ENCODE measurements at places on chromosomes 11 and 22. TPM values are rescaled to one million over a fixed set of nuclear protein-coding genes. Genes with fewer than 3 reads are reported as not detected.
A peak's percentile ranks its signal among the peaks of the same experiment; 100 is the strongest.

- H3K36me3 ChIP-seq = no peaks in the 10 kb centered on the region
- DNase-seq = no peak
- H3K27ac ChIP-seq = no peak overlapping the region
- no peaks in the 10 kb centered on the region for H3K4me1 ChIP-seq
- 0 out of 2 replicates have a peak, but pooled peaks cover 4% of the 10 kb centered on the region for H3K27me3 ChIP-seq
Observed at GRCh38 chr11:45224766-45225165, 61.4 kb downstream of the SYT13 start.

GRCh38 chr11:64339754-64340408 is at the start of gene CCDC88B:
Gene CCDC88B (plus strand): TSS chr11:64340204. CDS start chr11:64340267, 63 bp downstream.
- peaks cover 9% of the 10 kb centered on the region for H3K4me1 ChIP-seq
- H3K4me3 ChIP-seq = no peak within 1 kb of the TSS
- H3K27ac ChIP-seq = no peak within 1 kb of the TSS
- H3K36me3 ChIP-seq = no peaks in the 10 kb centered on the region
- DNase-seq = no peak

DNA sequence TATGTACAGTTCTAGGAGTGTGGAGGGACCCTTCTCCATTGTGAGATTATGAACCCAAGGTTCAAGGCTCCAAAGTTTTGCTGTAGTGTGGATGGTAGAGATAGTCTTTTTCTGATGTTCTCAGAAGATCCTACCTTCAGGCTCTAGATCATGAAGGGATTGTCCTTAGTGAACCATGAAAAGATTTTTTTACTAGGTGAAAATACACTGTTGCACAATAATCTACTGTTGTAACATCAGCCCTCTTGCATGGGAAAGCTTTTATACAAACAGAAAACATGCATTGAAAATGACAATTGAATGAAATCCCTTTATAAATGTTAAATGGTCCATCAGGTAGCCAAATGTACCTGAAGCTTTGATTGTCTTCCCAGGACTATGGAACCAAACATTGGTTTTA is 177.8 kb downstream of the FAM76B start:
- H3K36me3 ChIP-seq = no peaks in the 10 kb centered on the region
- no peak overlapping the region for H3K4me3 ChIP-seq
- no peak overlapping the region for H3K27ac ChIP-seq
- H3K4me1 ChIP-seq = no peaks in the 10 kb centered on the region
- DNase-seq = no peak

DNA sequence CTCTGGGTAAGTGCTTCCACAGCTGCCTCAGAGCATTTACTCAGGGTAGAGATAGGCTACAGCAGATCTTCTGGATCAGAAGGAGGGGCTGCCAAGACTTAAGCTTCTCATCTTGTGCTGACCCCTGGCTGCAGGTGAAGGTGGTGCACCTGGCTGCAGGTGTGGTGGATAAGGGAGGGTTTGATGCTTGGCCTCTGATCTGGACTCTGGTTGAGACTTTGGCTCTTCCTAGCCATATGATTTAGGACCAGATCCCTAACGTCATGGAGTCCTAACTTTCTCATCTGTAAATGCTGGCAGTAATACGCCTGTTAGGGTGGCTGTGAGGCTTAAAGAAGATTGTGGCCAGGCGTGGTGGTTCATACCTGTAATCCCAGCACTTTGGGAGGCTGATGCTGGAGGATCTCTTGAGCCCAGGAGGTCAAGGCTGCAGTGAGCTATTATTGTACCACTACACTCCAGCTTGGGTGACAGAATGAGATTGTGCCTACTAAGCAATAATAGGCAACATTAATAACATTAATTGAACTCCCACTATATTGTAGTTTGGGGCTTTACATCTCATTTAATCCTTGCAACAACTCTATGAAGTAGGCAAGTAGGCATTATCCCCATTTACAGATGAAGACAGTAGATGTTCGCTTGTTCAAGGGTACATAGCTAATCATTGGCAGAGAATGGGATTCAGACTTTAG is 10.7 kb downstream of the DTX4 start:
- H3K4me1 ChIP-seq = peaks cover 17% of the 10 kb centered on the region
- H3K4me3 ChIP-seq = no peak overlapping the region
- DNase-seq = no peak
- no peak overlapping the region for H3K27ac ChIP-seq
- peaks cover 54% of the 10 kb centered on the region for H3K36me3 ChIP-seq

The PATE4 gene
- not detected for total RNA-seq

DNA sequence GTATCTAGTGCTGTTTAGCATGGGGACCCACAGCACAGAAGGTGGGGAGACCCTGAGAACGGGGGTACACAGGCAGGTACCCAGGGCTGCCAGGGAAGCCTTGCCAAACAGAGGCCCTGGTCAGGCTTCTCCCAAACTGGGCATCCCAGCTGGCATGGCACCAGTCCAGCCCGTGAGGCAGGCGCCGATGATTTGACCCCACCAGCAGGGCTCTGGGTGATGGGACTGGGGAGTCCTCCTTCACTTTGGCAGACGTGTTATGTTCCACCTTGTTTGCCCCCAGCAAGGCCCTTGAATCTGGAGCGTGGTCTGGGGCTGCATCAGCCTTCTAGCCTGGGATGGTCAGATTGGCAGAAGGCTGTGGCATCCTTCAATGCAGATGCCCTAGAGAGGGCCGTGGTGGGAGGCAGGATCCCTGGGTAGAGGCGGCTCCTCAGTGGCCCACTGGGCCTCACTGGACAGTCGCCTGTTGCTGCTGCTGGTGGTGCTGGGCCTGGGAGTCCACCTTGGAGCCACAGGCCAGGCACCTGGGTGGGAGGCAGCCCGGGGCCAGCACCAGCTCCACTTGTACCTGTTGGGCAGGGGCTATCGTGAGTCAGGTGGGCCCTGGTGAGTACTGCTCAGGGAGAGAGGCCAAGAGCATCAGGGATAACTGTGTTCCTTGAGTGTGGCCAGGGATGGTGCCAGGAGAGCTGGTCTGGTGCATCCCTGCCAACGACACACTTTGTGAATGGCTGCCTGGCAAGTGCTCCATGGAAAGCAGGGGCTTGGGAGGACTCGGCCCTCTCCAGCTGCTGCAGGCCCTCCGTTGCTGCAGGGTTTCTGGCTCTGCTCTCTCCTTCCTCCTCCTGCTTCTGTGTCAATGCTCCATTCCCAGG is 3.3 kb downstream of the ADORA2A start:
- no peak overlapping the region for H3K27ac ChIP-seq
- H3K36me3 ChIP-seq = no peaks in the 10 kb centered on the region
- H3K27me3 ChIP-seq = no peaks in the 10 kb centered on the region
- no peak for DNase-seq

DNA sequence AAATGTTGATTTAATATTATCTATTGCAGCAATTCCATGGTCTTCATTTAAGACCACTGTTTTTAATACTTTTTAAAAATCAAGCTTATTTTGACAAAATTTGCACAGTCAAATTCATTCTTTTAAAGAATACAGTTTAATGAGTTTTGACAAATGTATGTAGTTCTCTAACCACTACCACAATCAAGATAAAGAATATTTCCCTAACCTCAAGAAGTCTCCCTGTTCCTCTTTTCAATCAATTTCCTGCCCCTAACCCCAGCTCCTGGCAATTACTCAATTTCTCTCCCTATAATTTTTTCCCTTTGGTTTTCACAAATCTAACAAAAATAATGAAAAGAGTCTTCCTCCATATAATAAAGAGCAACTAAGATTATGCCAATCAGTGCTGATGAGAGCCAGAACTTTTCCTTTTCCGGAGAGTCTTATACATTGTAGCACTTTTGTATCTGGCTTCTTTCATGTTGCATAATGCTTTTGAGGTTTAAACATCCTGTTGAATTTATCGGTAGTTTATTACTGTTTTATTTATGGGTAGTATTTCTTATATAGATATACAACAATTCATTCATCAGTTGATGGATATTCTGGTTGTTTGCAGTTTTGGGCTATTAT is 231.7 kb downstream of the AASDHPPT start:
- H3K4me1 ChIP-seq = no peaks in the 10 kb centered on the region
- no peak overlapping the region for H3K4me3 ChIP-seq
- no peaks in the 10 kb centered on the region for H3K27me3 ChIP-seq
- H3K36me3 ChIP-seq = no peaks in the 10 kb centered on the region
- no peak overlapping the region for H3K27ac ChIP-seq

- no peak overlapping the region for H3K27ac ChIP-seq
- peaks cover 13% of the 10 kb centered on the region for H3K4me1 ChIP-seq
- DNase-seq = no peak
- H3K4me3 ChIP-seq = no peak overlapping the region
Observed at GRCh38 chr11:121657146-121657545, 204.4 kb upstream of the SORL1-AS1 start.

The CYP2D6 gene
- total RNA-seq = not detected

GRCh38 chr11:35135222-35135621 is 3.7 kb upstream of the CD44 start:
- H3K4me3 ChIP-seq = no peak overlapping the region
- no peaks in the 10 kb centered on the region for H3K27me3 ChIP-seq
- DNase-seq = no peak
- peaks cover 13% of the 10 kb centered on the region for H3K36me3 ChIP-seq
- peaks cover 11% of the 10 kb centered on the region for H3K4me1 ChIP-seq
- H3K27ac ChIP-seq = no peak overlapping the region

GRCh38 chr11:71221201-71221600 is 31.2 kb downstream of the SHANK2 start:
- no peaks in the 10 kb centered on the region for H3K4me1 ChIP-seq
- DNase-seq = no peak
- no peaks in the 10 kb centered on the region for H3K36me3 ChIP-seq
- no peak overlapping the region for H3K27ac ChIP-seq

DNA sequence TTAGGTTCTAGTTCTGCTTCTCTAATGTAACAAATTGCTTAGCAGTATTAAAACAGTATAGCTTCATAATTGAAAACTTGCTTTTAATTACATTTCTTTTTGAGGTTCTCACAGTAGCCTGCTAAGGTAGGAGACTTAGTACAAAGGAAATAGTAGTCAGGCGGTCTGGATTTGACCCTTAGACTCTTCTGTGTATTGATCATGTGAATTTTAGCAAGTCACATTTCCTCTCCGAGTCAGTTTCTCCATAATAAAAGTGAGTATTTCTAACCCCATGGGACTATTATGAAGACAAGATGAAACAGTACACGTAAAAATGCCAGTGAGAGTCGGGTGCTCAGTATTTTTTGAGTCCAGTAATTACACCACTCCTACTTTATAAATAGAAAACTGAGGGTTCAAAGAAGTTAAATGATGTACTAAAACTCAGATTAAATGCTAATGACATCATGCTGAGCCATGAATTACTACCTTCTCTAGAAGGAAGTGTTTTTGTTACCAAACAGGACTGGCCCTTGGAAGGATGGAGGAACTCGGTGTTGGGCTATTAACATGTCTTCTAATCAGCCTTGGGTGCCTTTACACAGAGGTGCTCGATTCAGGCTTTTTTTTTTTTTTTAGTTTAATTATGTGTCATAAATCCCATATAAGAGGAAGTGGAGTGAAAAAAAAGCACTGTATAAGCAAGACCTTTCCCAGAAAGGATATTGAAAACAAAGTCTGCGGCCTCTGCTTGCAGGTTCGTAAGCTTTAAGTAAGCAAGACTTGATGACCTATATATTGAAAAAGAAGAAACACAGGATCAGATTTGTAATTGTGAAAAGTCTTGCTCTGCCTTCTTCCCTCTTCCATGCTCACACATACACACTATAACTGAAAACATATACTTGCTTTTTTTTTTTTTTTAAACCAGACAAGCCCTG is 109.0 kb downstream of the EMSY start:
- peaks cover 7% of the 10 kb centered on the region for H3K4me1 ChIP-seq
- DNase-seq = no peak
- no peak overlapping the region for H3K4me3 ChIP-seq
- H3K27me3 ChIP-seq = no peaks in the 10 kb centered on the region
- H3K36me3 ChIP-seq = no peaks in the 10 kb centered on the region
- no peak overlapping the region for H3K27ac ChIP-seq

- H3K4me3 ChIP-seq = no peak overlapping the region
- no peak overlapping the region for H3K27ac ChIP-seq
- no peaks in the 10 kb centered on the region for H3K27me3 ChIP-seq
- H3K36me3 ChIP-seq = no peaks in the 10 kb centered on the region
- peaks cover 36% of the 10 kb centered on the region for H3K4me1 ChIP-seq
- DNase-seq = no peak
Observed at GRCh38 chr11:34340653-34341052, 17.2 kb downstream of the ABTB2 start.

DNA sequence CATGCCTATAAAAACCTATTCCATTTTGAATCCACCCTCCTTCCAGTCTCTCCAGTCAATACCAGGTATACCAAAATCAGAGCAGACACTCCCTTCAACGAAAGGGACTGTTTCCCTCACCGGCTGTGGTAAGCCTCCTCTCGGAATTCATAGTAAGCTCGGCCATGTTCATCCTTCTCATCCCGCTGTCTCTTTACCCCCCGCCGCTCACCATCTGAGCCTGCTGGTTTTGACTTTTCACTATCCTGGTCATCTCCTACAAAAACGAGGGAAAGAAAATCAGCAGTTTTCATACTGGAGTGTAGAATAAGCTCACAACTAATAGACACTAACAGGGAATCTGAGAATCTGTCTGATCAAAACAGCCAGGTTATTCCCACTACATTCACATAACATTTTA is 3.1 kb downstream of the HNRNPUL2 start:
- no peak overlapping the region for H3K27ac ChIP-seq
- H3K4me3 ChIP-seq = no peak overlapping the region
- no peaks in the 10 kb centered on the region for H3K27me3 ChIP-seq

The OR51V1 gene
- total RNA-seq = not detected

GRCh38 chr11:121412711-121413415 is 39.3 kb upstream of the SORL1 start:
- no peak overlapping the region for H3K4me3 ChIP-seq
- no peaks in the 10 kb centered on the region for H3K27me3 ChIP-seq

- H3K27me3 ChIP-seq = no peaks in the 10 kb centered on the region
- H3K4me3 ChIP-seq = no peak overlapping the region
- no peaks in the 10 kb centered on the region for H3K4me1 ChIP-seq
- H3K36me3 ChIP-seq = no peaks in the 10 kb centered on the region
- H3K27ac ChIP-seq = no peak overlapping the region
- DNase-seq = no peak
Observed at GRCh38 chr11:10497371-10498021, 42.4 kb downstream of the AMPD3 start.

The DEFB131B gene
- total RNA-seq = not detected

DNA sequence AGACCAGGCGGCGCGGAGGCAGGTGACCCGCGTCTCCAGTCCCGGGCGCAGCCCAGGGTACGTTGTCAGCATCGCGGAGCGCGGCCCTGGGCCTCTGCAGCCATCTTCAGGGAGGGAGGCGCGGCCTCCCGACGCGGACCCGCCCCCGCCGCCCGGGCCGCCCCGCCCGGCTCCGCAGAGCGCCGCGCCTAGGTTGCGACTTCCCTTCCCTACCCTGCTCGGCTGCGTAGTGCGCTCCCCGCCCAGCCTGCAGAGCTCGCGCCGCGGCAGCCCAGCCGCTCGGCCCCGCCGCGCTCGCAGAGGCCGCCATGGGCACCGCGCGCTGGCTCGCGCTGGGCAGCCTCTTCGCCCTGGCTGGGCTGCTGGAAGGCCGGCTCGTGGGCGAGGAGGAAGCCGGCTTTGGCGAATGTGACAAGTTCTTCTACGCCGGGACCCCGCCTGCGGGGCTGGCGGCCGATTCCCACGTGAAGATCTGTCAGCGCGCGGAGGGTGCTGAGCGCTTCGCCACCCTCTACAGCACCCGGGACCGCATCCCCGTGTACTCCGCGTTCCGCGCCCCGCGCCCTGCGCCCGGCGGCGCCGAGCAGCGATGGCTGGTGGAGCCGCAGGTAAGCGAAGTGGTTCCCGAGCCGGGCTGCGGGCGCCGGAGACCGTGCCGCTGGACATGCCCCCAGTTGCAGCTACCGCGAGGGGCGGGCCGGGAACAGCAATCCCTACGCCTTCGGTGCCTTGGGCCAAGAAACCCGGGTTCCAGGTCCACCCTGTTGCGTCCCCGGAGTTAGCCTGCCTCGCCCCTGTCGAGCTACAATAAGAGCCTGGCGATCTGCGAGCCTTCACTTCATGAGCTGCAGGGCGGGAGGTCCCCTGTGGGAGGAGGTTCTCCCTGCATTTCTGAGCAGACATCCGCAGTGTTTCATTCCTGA is at the start of gene ENDOD1:
Gene ENDOD1 (plus strand): TSS at position 227 of the 923 bp plus-strand sequence. CDS start 82 bp downstream, at position 309.
- H3K27me3 ChIP-seq = no peaks in the 10 kb centered on the region
- peak; percentile 49 for DNase-seq
- peak within 1 kb of the TSS; percentile 52 for H3K4me3 ChIP-seq
- H3K4me1 ChIP-seq = no peaks in the 10 kb centered on the region
